ENCODE measurements at places on chromosomes 1 and 21. TPM values are rescaled to one million over a fixed set of nuclear protein-coding genes. Genes with fewer than 3 reads are reported as not detected.
A peak's percentile ranks its signal among the peaks of the same experiment; 100 is the strongest.

The CRNN gene
- total RNA-seq, result not detected

- DNase-seq, result no peak
Observed at GRCh38 chr1:208892147-208892546, 648.0 kb upstream of the PLXNA2 start.

The ECM1 gene
- total RNA-seq, result not detected

The IL22RA1 gene
- not detected for total RNA-seq

- no peak for DNase-seq
Observed at GRCh38 chr1:51534447-51534846, 15.4 kb upstream of the EPS15 start.

The CHD5 gene
- 0.34 TPM for total RNA-seq

The IKBKE gene
- total RNA-seq, result 27.9 TPM

The FOXD2 gene
- total RNA-seq, result 0.34 TPM

- no peak for DNase-seq
Observed at GRCh38 chr1:30764939-30765555, 7.5 kb upstream of the LAPTM5 start.

- DNase-seq, result no peak
Observed at GRCh38 chr1:48027533-48027835, 30.3 kb upstream of the TRABD2B start.

GRCh38 chr1:2231532-2232254 lies 3.6 kb downstream of the SKI start:
- DNase-seq, result peak; percentile 90

The ZSWIM5 gene
- total RNA-seq, result 1.1 TPM

DNA sequence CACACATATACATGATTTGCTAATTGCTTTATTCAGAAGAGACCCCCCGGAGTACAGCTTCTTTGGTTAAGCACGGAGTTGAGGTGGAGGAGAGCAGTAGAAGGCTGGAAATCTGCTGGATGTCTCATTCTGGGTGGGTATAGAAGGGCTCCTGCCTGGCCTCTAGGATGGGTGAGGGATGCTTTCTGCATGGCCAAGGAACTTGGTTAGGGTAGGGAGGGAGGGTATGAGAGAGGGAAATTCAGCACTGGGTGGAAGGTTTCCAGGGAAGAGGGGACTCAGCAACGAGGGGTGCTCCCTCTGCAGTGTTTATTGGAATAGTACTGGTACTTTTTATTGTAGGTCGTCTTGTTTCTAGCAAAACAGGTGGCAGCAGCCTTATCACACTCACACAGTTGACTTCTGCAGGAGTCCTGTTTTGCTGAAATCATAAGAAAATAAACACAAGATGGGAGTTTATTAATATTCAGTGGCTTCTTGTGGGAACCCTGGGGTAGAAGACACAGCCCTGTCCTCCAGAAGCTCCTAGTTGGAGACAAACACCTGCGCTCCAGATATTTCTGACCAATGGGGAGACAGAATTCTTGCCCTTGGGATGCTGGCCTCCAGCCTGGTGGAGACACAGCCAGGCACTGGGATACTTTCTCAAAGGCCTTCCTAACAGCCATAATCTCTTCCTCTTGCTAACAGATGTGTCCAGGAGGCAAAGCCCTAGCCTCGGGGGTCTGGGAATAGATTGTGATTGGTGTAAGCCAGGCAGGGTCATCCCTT lies 3.8 kb downstream of the PLA2G2A start:
- no peak for DNase-seq

DNA sequence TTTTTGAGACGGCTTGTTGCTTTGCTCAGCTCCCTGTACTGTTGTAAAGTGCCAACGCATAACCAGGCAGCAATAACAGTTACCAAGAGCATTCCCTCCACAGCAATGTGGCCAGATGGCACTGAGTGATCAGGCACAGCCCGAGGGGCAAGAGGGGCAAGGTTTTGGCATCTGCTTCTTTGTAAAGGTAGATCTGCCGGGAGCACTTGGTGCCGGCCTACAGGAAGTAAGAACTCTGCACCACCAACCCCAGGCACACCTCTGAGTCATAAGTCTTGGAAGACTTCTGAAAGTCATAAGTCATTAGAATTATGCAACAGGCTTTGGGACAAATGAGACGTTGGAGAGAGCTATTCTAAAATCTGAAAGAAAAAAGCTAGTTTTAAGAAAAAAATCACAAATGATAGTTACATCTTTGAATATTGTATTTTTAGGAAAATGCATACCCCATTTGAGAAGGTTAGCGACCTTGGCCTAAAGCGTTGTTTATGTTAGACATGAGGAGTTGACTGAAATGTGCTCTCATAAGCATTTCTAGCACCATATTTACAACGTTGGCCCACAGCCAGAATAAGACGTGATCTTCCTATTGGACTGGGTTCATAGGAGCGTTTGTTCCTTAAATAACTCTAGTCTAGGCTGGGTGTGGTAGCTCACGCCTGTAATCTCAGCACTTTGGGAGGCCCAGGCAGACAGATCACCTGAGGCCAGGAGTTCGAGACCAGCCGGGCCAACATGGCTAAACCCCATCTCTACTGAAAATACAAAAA lies 37.7 kb upstream of the MAP10 start:
- no peak for DNase-seq

DNA sequence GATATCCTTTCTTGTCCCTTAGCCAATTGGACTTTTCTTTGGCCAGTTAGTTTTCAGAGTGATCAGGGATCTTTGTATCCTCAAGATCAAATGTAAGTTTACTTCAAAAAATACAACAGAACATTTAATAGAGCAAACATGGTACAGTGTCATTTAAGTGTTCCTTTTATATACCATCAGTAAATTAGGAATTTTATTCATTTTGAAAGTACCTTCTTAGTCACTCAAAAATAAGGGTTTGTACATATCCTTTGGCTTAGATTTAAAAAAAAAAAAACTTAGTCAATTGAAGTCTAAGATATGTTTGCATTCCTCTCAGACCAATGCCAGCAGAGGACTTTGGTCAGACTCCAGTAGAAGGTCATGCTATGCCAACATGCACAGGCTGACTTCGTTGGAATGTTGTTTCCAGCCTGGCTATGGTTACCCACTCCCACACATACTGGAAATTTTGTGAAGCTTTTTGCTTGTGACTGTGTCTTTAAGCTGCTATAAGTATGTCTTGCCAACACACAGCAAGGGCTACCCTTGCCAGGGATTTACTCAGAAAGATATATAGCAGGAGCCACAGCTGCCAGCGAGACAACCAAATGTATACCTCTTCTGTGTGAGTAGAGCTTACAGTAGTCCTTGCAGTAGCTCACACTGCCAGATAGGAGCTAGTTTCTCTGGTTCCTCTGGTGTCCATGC lies 81.5 kb upstream of the LRIF1 start:
- DNase-seq, result no peak

DNA sequence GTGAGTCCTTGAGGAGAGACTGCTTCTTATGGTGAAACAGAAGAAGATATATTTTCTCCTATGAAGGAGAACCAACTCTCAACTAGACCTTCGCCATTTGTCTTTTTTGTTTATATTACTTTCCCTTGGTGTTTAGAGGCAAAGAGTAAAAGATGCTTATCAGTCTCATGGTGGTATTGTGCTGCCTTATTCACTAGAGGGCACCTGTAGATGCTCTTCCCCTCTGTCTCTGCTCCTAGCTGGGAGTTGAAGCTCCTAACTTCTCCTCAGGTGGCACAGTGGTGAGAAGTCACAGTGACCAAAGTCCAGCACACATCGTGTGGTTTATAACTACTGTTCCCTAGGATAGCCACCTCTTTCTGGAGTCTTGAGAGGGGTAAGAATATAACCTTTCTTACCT lies 1359.6 kb downstream of the PLA2G4A start:
- DNase-seq, result no peak

GRCh38 chr1:160460683-160461287 lies 60.4 kb downstream of the VANGL2 start:
- DNase-seq, result no peak

- no peak for DNase-seq
Observed at GRCh38 chr1:161872506-161872905, 106.4 kb downstream of the ATF6 start.

DNA sequence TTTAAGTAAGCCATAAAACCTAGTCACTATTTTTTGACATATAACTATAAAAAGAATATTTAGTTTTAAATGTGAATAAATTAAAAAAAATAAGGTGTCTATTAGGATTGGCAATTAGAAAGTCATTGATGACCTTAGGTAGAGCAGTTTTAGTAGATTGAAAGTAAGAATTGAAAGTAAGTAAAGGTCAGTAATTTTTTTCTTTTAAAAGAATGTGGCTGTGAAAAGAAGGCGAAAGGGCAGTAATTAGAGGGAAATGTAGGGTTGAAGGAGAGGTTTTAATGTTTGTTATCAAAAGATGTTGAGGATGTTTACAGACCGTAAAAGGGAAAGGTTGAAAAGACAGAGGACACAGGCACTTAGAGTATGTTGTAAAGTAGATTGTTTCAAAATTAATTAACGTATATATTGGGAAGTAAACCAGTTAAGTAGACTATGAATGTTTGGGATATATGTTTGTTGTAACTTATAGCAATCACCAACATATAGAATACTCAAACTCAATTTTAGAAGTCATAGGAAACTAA lies 41.0 kb downstream of the ZFYVE9 start:
- no peak for DNase-seq

The CYP4Z1 gene
- total RNA-seq, result not detected

The PROK1 gene
- not detected for total RNA-seq

DNA sequence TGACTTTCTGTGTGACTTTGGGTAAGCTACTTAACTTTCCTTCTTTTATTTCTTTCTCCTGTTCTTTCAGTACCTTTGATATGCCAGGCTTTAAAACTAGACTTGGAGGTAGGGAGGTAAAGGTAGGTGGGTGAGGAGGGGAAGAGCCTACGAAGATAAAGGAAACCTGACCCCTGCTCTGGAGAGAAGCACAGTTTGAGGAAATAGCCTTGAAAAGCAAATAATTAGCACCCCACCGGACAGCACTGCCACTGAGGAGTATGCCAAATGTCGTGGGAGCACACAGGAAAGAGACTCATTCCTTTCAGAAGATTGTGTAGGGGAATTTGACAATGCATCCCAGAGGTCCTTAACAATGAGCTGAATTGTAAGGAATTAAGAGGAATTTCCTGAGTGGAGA lies 65.2 kb upstream of the SPAG17 start:
- no peak for DNase-seq

The PSMA5 gene
- 29.8 TPM for total RNA-seq

GRCh38 chr1:163585796-163586195 lies 264.0 kb downstream of the NUF2 start:
- no peak for DNase-seq

GRCh38 chr1:115426231-115426771 lies 88.3 kb upstream of the NGF start:
- no peak for DNase-seq

- DNase-seq, result no peak
Observed at GRCh38 chr1:168488138-168488537, 55.7 kb downstream of the XCL2 start.

GRCh38 chr1:177045151-177045550 lies 119.4 kb downstream of the ASTN1 start:
- DNase-seq, result no peak

The ERG gene
- not detected for total RNA-seq

- DNase-seq, result peak; percentile 96
Observed at GRCh38 chr1:1324524-1325287, at the start of the genes CPTP and INTS11. CPTP (plus strand) TSS chr1:1324802; CDS start chr1:1326911, 2,109 bp downstream. INTS11 (minus strand) TSS chr1:1324660; CDS start chr1:1324608, 52 bp downstream.

- DNase-seq, result no peak
Observed at GRCh38 chr1:201448990-201449389, 20.0 kb downstream of the PHLDA3 start.

DNA sequence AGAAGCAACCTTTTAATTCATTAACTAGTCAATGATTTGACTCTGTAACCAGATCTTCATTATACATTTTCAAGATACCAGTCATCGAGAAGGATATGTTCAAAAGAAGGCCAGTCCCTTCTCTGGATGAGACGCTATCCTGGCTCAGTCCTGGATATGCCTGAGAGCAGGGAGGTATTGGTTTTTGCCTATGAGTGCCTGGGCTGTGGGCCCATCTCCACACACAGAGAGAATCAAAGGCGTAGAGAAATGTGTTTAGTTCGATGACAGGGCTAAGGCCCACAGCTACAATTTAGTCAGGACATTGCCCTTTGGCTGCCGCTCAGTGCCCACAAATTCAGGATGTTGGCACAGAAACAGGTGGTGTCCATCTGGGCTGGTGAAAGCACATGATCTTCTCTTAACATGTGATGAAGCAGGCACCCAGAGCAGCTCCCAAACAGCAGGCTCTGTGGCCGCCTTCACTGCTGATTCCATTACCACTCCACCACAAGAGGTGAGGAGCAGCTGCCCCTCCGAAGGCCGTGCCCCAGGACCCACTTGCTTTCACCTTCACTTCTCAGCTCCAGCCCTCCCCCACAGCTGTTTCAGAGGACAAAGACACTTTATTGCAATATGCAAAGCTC lies 24.7 kb downstream of the ACKR1 start:
- DNase-seq, result no peak

DNA sequence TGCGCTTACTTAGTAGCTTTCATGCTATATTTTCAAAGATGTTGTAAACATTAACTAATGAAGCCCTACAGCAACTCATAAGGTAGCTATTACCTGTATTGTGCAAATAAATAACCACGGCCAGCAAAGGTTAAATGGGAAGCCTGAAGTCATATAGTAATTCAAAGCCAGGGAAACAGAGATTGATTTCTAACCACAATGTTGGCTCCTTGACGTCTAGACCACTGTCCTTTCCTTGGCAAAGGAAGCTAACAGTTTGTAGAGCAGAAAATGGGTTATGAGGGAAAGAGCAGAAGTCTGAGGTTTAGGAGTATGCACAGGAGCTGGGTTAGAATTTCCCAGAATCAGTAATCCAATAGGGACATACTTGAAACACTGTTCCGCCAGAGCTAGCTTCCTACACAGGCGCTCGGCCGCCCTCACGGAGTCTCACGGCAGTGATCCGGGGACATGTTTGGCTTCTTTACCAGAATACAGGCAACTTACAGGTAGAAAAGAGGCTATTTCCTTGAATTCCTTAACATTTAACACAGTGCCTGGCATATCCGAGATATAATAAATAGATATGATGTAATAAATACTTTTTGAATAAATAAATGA lies 298.8 kb upstream of the LYPLAL1 start:
- DNase-seq, result no peak

The CD48 gene
- total RNA-seq, result 387 TPM

- no peak for DNase-seq
Observed at GRCh38 chr1:23556635-23557470, 2.4 kb downstream of the ID3 start.

DNA sequence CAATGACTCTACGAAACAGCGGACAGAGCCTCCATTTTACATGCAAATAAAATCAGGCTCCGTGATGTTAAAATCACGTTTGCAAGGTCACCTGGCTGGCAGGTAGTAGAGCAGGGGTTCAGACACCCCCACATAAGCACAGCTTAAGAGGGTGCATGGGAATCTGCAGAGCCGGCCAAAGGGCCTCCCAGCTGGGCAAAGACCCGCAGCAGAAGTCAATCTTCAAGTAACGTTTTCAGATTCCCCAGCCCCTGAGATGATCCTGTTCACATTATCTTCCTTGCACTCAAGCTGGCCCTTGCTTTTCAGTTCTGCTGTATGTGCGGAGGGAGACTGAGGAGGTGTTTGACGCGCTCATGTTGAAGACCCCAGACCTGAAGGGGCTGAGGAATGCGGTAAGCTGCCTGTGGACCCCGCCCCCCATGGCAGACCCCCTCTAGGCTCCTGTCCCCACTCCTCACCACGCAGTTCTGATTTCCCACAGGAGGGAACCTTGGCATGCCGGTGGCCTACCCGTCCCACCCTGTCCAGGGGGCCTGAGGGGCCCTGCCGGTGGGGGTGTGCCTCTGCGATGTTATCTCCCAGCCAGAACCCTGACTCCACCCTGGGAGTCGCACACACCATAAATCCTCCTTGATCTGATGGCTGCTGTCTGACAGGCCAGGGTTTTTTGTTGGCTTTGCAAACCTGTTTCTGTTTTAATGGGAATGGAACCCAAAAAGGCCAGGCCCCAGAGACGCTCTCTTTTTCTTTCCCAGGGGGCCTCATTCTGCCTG lies 28.2 kb downstream of the GRHL3 start:
- no peak for DNase-seq

GRCh38 chr1:171107969-171108368 lies 17.3 kb downstream of the FMO3 start:
- no peak for DNase-seq

Measured in CD4-positive, alpha-beta T cell (primary cell).